SK-MEL-5 (cell line): ENCODE measurements at places on chromosomes 7 and 10. TPM values are rescaled to one million over a fixed set of nuclear protein-coding genes. Genes with fewer than 3 reads are reported as not detected.

CLDN3 gene
- total RNA-seq, result not detected in 2 replicates

NUTM2E gene
- 0.03 and 0.27 TPM in 2 replicates for total RNA-seq

NPY4R gene
- not detected in 2 replicates for total RNA-seq

FFAR4 gene
- not detected in 2 replicates for total RNA-seq

SEC61A2 gene
- total RNA-seq, result 5.6 and 5.7 TPM in 2 replicates

OPN1SW gene
- not detected in 2 replicates for total RNA-seq

FBXL13 gene
- 3.2 and 3.4 TPM in 2 replicates for total RNA-seq
